ENCODE measurements at places on chromosomes 7 and 10. TPM values are rescaled to one million over a fixed set of nuclear protein-coding genes. Genes with fewer than 3 reads are reported as not detected.

The EPDR1 gene
- total RNA-seq: 32.2 TPM

The TNS3 gene
- total RNA-seq: 128 TPM

The NEURL1 gene
- total RNA-seq: 0.16 TPM

The CHCHD3 gene
- total RNA-seq: 72.6 TPM

The GIMAP5 gene
- total RNA-seq: under 0.01 TPM

The RAB11FIP2 gene
- 33.3 TPM for total RNA-seq

All from hair follicle dermal papilla cell (primary cell).